ENCODE measurements at places on chromosomes 7 and 10. TPM values are rescaled to one million over a fixed set of nuclear protein-coding genes. Genes with fewer than 3 reads are reported as not detected.

DNA sequence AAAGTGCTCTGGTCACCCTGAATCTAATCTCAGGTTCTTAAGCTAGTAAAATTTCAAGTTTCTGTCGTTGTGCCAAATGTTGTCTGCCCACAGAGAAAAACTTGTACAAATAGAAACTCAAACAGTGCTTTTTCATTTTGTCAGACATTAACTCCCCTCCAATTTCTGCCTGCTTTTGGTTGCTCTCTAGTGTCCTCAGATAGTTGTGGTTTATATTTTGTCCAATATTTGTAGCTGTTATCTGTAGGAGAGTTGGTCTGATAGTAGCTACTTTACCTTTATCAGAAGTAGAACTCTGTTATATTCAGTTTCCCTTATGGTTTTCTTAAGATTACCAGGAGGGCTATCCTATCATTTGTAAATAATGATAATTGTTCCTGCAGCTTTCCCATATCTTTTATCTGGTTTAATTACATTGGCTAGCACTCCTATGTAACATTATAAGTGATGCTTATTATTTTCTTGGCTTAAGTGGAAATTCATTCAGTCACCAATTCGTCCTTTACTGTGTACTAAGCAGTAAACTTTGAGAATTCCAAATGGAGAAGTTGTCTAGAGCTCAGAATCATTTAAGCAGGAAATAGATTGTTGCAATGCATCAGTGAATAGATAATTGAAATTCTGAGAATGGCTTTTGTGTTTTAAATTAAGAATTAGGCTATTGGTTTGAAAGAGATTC lies 91.0 kb downstream of the ANKIB1 start:
- H3K27ac ChIP-seq, result no peak overlapping the region
- H3K36me3 ChIP-seq, result peaks cover 19% of the 10 kb centered on the region
- H3K4me1 ChIP-seq, result no peaks in the 10 kb centered on the region
- H3K27me3 ChIP-seq, result no peaks in the 10 kb centered on the region
- no peak for DNase-seq
- no peak overlapping the region for H3K4me3 ChIP-seq

UFSP1 gene
- 2.3 TPM for total RNA-seq

GRCh38 chr7:46752881-46753366 lies 829.0 kb downstream of the TNS3 start:
- DNase-seq, result no peak
- H3K27ac ChIP-seq, result no peak overlapping the region
- no peaks in the 10 kb centered on the region for H3K36me3 ChIP-seq
- no peaks in the 10 kb centered on the region for H3K27me3 ChIP-seq
- no peak overlapping the region for H3K4me3 ChIP-seq
- no peaks in the 10 kb centered on the region for H3K4me1 ChIP-seq

PDZD7 gene
- total RNA-seq, result 0.14 TPM

- H3K36me3 ChIP-seq, result no peaks in the 10 kb centered on the region
- H3K4me1 ChIP-seq, result peaks cover 5% of the 10 kb centered on the region
- peaks cover 9% of the 10 kb centered on the region for H3K27me3 ChIP-seq
- H3K27ac ChIP-seq, result no peak overlapping the region
- no peak for DNase-seq
- no peak overlapping the region for H3K4me3 ChIP-seq
These were observed 91.0 kb downstream of the ADARB2 start for GRCh38 chr10:1646332-1646731.

CPED1 gene
- total RNA-seq, result not detected

DNA sequence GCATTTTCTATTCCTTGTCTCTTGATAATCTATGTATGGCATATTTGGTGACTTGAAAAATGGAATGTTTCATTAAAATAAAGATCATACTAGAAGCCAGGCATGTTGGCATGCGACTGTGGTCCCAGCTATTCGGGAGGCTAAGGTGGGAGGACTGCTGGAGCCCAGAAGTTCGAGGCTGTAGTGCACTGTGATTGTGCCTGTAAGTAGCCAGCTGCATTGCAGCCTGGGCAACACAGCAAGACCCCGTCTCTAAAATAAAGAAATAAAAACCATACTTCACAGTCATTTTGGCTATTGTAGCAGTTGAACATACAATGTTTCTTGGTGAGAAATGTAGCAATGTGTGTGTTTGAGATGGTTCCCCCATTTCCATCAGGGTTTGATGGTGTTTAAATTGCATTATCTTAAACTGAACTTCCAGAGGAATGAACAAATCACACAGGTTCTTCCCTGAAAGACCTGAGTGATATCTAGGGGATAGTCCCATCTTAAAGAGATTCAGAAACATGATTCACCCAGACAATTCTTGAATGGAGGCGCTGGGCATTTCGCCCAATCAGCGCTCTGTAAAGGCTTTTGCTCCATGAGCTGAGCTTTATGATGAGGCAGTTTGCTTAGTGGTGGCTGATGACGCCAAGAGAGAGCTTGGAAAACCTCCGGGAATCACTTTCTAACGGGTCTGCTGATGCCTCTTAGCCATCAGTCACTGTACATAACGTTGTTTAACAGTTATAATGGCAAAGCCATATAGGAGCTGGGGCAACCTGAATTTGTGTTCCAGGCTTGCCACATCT lies 19.4 kb upstream of the BTBD16 start:
- H3K36me3 ChIP-seq, result no peaks in the 10 kb centered on the region
- DNase-seq, result no peak
- H3K4me1 ChIP-seq, result no peaks in the 10 kb centered on the region
- no peak overlapping the region for H3K4me3 ChIP-seq

DNA sequence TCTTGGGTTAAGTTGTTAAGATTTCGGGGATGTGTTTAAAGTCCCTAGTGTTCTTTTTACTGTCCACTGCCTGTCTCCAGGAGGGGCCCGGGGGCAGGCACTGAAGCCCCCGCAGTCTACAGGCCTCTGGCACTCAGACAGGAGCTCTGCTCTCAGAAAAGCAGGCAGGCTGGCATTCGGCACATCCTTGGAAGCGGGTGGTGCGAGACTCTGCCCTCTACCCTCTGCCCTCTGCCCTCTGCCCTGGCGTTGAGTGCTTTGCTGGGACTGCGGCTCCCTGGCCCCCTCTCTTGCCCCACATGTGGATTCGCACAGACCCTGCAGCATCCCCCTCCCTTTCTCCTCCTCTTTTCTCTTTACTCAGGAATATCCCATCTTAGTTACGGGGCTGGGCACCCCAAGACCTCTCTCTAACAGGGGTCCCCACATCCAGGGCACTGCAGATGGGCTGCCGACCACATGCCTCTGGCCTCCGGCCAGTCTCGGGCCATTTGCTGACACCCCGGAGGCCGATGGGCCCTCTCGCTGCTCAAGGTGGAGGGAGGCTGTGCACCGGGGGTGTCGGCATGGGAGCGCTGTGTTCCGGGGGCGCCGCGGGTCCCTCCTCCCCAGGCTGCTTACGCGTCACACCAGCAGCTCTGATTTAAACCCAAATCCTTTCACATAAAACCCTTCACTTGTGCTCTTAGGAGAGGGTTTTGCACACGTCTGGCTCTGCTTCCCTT lies 479.9 kb downstream of the DNAJB6 start:
- no peak overlapping the region for H3K27ac ChIP-seq
- no peaks in the 10 kb centered on the region for H3K36me3 ChIP-seq
- no peak for DNase-seq
- H3K4me3 ChIP-seq, result no peak overlapping the region
- no peaks in the 10 kb centered on the region for H3K4me1 ChIP-seq

GRCh38 chr7:25854059-25854458 lies 297.9 kb upstream of the NFE2L3 start:
- DNase-seq, result no peak
- H3K36me3 ChIP-seq, result peaks cover 6% of the 10 kb centered on the region
- peaks cover 17% of the 10 kb centered on the region for H3K27me3 ChIP-seq
- H3K27ac ChIP-seq, result no peak overlapping the region

ANKRD30A gene
- not detected for total RNA-seq

HOXA11 gene
- 0.10 TPM for total RNA-seq

GRCh38 chr10:71580415-71580814 lies 139.2 kb downstream of the C10orf105 start:
- DNase-seq, result no peak
- no peak overlapping the region for H3K4me3 ChIP-seq
- H3K36me3 ChIP-seq, result no peaks in the 10 kb centered on the region
- no peaks in the 10 kb centered on the region for H3K4me1 ChIP-seq
- no peaks in the 10 kb centered on the region for H3K27me3 ChIP-seq

DNA sequence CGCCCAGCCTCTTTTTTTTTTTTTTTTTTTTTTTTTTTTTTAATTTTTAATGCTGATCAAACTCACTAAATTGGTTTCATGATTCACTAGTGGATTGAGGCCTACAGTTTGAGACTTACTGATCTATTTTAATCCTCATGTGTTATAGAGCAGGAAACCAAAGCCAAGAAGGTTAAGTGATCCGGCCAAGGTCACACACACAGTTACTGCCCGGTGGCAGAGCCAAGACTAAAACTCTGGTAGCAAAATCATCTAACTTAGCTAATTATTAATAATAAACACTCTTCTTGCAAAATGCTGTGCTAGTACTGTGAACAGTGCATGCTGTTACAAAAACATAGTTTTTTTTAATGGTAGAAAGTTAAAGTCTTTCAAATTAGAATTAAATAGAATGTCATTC lies 188.3 kb upstream of the NFE2L3 start:
- peaks cover 14% of the 10 kb centered on the region for H3K4me1 ChIP-seq
- no peak for DNase-seq
- H3K4me3 ChIP-seq, result no peak overlapping the region
- peaks cover 35% of the 10 kb centered on the region for H3K27me3 ChIP-seq
- no peaks in the 10 kb centered on the region for H3K36me3 ChIP-seq

DNA sequence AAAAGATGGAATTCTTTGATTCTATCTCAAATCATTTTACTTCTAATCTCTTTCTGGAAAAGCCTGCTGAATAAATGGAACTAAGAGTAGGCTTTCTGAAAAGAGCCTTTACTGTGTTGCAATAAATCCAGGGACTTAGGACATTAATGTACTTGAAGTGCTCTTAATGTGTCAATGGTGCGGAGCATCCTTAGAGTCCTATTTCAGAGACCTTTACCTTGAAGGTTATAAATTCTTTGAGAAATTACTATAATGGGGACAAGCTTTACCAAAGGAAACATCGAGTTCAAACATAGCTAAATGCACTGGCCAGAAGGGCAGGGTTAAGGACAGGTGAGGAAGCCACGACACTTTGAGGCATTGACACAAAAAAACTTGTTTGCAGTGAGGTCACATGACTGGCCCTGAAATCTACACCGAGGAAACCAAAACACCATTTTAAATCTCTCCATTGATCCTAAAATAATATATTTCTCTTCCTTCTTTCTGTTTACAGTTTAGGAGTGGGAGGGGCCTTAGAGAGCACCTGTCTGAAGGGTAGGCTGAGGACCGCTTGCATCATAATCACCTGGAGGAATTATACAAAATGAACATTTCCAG lies 48.1 kb upstream of the EXOC6 start:
- no peaks in the 10 kb centered on the region for H3K27me3 ChIP-seq
- H3K4me3 ChIP-seq, result no peak overlapping the region
- H3K36me3 ChIP-seq, result no peaks in the 10 kb centered on the region
- no peak for DNase-seq
- no peak overlapping the region for H3K27ac ChIP-seq

DNA sequence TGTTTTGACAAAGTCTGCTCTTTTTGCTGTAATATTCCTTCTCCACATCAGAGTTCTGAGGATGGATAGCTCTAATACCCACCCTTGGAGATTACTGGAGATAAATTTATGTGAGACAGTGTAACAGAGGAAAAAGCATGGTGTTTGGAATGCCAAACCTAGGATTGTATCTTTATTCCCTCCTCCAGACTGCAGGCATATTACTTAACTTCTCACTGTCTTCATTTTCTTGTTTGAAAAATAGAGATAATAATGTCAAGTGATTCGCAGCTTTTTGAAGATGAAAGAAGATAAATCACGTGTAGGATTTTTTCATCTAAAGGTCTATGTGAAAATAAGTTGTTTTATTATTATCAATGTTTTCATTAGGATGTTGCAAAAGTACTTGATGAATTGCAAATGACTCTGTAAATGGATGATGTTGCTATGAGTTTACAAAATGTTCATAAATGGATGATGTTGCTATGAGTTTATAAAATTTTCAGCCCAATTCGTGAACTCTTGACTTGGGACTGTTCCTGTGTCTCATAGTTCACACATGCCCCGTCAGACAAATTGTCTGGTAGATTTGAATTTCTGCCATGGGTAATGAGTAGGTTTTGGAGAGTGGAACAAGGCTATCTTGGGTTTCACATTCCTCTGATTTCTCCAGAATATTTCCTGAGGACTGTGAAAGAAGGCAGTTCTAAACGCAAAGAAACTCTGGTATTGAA lies 113.1 kb upstream of the IGFBP3 start:
- no peaks in the 10 kb centered on the region for H3K27me3 ChIP-seq
- no peak overlapping the region for H3K4me3 ChIP-seq
- no peak for DNase-seq
- no peaks in the 10 kb centered on the region for H3K4me1 ChIP-seq

SLC26A3 gene
- not detected for total RNA-seq

DNA sequence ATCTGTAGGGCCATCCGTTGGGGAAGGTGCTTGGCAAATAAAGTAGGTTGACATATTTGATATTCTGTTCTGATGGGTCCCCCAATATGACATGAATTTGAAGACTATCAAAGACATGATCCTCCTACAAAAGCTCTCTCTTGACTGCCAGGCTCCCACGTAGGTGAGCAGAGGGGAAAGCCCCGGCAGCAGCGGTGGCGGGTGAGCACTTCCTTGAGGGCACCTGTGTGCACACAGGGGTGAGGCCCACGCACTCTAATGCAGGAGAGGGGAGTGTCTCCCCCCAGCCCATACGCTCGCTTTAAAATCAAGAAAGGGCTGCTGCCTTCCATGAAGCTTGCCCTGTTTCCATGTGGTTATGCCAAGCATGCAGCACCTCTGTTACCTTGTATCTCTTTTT lies 100.4 kb downstream of the TAX1BP1 start:
- no peaks in the 10 kb centered on the region for H3K27me3 ChIP-seq
- no peak overlapping the region for H3K4me3 ChIP-seq
- H3K27ac ChIP-seq, result peak overlapping the region; percentile 52
- DNase-seq, result peak; percentile 35

HBP1 gene
- 19.7 TPM for total RNA-seq

IDI2 gene
- not detected for total RNA-seq

DNA sequence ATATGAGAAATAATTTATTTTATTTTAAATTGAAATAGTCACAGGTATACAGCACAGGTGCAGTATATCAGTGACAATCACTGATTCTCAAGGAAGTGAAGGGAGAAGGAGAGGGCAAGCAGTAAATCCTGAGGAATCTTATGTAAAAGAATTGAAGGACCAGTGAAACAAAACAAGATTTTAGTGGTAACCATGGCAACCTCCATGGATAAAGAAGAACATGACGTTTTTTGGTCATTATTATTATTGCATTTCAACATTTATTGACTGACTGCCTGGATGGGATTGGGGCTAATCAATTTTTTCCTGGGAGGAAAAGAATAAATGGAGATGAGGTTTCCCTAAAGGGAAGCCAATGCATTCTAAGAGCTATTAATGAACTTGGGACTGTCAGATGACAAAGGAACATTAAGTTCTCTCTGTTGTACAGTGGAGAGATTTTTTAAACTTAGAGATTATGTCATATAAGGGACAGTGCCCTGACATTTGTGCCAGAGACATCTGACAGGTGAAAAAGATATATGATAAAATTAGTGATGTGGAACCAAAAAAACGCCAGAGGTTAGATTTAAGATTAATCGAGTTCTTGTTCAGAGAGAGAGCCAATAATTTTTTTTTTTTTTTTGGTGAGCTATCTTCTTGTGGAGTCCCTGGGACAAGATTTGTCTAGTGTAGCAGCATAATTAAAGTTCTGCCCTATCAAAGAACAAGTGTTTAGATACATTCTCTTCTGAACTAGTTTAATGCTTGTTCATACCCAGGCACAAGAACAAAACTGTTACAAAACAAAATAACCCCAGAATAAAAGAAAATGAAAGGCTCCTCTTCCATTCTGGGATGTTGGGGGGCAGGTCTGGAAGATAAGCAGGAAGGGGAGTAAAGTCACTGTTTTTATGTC lies 279.9 kb downstream of the CSTF2T start:
- peaks cover 2% of the 10 kb centered on the region for H3K4me1 ChIP-seq
- H3K4me3 ChIP-seq, result no peak overlapping the region
- DNase-seq, result no peak
- H3K36me3 ChIP-seq, result no peaks in the 10 kb centered on the region
